ENCODE measurements at places on chromosomes 11 and 22.

GRCh38 chr11:97237151-97237550 is 847.3 kb downstream of the JRKL start:
- no peak for DNase-seq

DNA sequence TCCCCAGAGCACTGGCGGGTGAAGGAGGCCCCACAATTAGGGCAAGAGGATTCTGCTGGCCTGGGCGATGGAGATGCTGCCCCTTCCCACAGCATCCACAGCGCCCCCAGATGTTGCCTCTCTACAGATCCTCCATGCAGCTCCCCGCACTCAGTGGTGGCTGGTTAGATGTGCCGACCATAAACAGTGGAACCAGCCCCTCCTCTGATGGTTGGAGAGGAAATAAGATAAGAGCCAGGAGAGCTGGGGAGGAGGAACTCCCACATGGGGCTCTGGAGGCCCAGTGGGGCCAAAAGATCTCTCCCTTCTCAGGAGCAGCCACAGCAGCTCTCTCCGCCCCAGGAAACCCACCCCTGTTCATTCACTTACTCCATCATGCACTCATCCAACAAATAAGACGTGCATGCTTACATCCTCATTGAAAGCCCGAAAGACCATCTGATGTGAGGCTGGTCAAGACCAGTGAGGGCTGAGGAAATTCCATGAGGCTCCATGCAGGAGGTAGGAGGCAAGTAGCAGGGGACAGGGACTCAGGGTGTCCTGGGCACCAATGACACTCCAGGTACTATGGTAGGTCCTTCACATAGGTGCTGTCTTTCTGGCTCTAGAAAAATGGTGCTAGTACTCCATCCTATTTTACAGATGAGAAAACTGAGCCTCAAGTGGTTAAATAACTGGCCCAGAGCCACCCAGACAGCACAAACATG is 1.5 kb downstream of the PTGDR2 start:
- no peak for DNase-seq

GRCh38 chr11:60942970-60943565 is 8.9 kb downstream of the SLC15A3 start:
- no peak for DNase-seq

DNA sequence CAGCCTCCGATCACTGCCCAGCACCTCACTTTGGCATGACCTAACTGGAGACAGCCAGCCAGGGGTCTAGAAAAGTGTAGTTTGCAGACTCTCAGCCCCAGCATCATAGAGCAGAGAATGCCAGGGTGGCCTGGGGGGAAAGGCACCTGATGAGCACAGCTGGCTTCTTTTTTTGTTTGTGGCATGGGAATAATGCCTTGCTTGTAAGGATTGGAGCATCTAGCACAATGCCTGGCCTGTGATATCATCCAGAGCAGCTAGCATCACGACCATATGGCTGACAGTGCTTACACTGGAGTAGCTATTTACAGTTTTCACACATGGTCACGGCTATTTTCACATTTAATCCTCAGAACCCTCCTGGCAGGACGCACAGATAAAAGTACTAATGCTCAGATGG is 594.8 kb upstream of the B3GAT1 start:
- no peak for DNase-seq

GRCh38 chr22:32864041-32864440 is 62.5 kb downstream of the TIMP3 start:
- no peak for DNase-seq

Data from activated CD4-positive, alpha-beta T cell treated with anti-CD3 and anti-CD28 coated beads for 36 hours (primary cell).